ENCODE measurements at places on chromosomes 1 and 21. TPM values are rescaled to one million over a fixed set of nuclear protein-coding genes. Genes with fewer than 3 reads are reported as not detected.

Gene PIGP
- total RNA-seq = 24.3 TPM

Gene MFSD2A
- 19.3 TPM for total RNA-seq

Gene PTPN7
- 200 TPM for total RNA-seq

Gene GRIK1
- not detected for total RNA-seq

Gene TNFRSF25
- total RNA-seq = 55.8 TPM

Gene COL9A2
- total RNA-seq = 4.3 TPM

Gene XPR1
- 14.4 TPM for total RNA-seq

Gene MIER1
- 39.8 TPM for total RNA-seq

Gene SLC16A4
- total RNA-seq = 0.51 TPM

Gene CGN
- 1.7 TPM for total RNA-seq

Gene GJB3
- not detected for total RNA-seq

Gene OR2T33
- not detected for total RNA-seq

Gene IL19
- total RNA-seq = not detected

GRCh38 chr1:206460836-206461426 lies 9.3 kb upstream of the IKBKE start:
- no peak for DNase-seq

DNA sequence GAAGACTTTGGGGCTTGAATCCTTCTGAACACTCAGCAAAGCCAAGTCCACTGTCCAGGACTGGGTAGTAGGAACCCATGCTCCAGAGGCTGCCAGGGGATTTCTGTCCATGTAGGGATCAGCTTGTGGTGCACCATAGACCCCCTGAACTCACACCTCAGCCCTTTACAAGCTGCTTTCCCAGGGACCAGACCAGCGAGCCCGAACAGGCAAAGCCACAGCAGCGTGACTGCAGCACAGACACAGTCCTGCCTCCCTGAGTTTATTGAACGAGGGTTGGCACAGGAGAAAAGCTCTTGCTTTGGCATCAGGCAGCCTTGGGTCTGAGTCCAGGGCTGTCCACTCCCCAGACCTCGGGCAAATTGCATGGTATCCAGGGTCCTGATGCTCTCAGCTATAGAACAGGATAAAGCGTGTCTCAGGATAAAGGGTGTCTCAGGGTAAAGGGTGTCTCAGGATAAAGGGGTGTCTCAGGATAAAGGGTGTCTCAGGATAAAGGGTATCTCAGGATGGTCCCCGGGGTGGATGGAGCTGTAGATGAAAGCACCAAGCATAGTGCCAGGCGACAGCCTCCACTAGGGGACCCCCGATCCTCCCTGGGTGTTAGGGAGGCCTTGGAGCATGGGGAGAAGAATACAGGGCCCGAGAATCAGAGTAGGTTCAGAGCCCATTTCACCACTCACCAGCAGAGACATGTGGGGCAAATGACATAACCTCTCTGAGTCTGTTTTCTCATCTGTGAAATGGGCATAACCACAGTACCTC lies 648.8 kb downstream of the NPHP4 start:
- no peak for DNase-seq

DNA sequence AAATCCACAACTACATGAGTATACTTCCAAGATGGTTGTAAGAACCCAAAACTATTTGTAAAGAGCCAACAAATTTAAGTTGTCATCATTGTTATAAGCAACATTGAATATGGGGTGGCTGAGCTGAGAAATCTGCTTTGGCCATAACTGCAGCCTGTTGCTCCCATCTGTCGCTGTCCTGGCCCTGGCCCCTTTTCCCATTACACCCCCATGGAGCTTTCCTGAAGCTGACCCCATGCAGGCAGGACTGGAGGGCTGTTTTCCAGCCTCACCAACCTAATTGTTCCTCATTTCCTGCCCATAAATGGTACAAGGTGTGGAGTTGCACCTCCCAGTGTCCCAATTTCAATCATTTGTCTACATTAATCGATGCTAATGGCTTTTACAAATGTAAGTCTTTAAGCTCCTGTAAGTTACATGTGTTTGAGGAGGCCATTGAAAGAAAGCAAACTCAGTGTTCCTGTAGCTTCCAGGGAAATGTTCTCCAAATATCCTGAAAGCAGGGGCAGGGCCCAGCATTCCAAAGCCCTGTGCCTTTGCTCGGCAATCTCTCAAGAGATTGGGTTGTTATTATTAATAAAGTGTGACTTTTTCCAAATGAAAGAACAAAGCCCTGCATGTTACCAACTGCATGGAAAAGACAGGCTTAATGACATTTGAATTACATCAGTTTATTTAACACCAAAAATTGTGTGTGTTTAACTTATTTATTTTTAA lies 545.9 kb downstream of the PLPP3 start:
- no peak for DNase-seq

DNA sequence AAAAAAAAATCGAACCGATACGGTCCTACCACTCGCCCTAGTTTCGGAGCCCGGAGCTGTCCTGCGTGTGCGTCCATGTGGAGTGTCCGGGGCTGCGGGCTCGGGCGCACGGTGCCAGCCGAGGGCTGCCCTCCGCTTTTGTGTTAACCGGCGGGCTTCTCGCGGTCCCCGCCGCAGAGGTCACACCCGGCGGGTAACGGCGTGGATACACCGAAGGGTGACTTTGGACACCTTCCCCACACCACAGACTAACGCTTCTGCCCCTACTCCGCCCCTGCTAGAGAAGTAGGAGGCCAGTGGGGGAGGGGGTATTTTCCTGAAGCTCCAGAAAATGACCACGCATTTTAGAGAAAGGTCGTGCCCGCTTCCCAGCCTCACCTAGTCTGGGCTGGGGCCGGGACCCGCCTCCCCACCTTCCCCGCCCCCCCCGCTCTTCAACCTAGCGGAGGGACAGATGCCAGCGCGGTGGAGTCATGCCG lies 609 bp upstream of the ATF3 start:
- DNase-seq = no peak

GRCh38 chr21:35831230-35831629 lies 229.1 kb downstream of the SETD4 start:
- DNase-seq = no peak

DNA sequence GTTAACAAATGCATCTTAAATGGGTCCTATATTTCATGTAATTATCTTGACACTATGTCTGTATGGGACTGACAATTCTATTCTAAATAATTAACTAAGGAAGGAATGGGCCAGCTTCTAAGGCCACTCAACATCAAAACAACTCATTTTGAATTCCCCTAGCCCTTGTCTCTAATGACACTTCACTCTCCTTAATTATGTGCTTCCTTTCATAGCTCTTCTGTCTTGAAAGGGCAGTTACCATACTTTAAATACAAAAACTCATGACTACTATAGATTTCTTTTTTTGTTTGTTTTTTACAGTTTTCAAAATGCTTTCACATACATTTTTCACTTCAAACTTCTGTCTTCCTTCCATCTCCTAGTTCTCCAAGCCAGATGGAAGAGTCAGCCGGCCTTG lies 126.1 kb upstream of the CHODL start:
- no peak for DNase-seq

- peak; percentile 48 for DNase-seq
These were observed 2.0 kb downstream of the SLAMF7 start for GRCh38 chr1:160741092-160741501.

DNA sequence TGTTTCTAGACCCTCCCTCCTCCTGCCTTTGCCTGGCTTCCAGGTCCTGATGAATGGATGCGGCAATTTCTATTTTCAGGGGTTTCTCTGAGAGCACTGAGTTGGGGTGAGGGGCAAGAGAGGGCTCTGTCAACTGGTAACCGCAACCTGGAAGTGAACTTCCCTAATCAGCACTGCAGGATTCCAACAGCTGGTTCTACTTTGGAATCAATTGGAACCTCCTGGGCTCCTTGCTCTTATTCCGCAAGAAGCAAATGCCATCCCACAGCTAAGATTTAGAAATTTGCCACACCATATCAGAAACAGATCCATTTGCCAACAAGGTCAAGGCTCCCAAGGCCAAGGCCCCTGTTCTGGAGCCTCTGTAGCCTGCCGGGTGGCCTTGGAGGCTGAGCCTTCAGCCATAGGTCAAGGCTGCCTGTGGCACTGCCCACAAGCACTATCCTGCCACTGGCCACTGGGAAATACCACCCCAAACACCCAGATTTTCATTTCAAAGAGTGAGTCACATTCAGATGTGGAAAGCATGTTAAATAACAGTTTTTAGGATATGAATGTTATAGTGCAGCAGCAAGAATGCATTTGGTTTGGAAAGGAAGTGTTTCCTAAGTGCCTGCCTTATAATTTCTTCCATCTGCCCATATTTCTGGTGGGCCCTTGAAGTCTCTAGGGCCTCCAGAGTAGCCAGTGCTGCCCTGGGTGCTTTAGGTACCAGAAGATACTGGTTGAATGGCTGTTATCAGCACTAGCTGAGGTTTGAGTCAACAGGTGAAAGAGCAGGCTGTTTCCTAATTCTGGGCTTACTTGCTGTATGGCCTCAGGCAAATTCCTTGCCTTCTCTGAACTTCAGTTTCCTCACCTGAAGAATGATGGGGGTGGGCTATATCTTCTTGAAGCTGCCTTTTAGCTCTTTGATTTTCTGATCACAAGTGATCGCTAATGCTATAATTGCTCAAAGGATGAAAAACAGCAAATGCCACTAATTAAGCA lies 56.3 kb upstream of the JUN start:
- DNase-seq = no peak

DNA sequence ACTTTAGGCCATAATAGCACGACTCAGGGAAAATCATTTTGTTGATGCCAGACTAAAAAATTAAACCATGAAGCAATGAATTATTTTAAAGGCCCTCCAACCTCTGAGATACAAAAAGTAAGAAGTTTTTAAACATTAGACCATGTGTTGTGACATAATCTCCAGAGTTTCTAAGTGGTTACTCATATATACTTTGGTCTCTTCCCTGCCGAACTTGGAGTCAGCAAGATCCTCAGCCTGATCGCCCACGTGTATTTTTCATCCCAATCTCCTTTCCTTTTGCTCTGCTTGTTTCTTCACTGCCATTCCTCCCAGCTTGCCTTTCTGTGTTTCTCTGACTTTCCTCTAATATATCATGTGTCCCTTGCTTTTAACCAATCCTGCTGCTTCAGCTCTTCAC lies 3.8 kb downstream of the ARV1 start:
- no peak for DNase-seq

GRCh38 chr1:224433041-224433691 lies 1.4 kb downstream of the WDR26 start:
- peak; percentile 42 for DNase-seq

- no peak for DNase-seq
These were observed 42.9 kb downstream of the USP25 start for GRCh38 chr21:15772654-15773053.

- DNase-seq = no peak
These were observed 39.8 kb upstream of the ZBTB18 start for GRCh38 chr1:244011271-244011670.

- no peak for DNase-seq
These were observed 138.4 kb upstream of the VAMP3 start for GRCh38 chr1:7632681-7633080.

- no peak for DNase-seq
These were observed 194.2 kb upstream of the JUN start for GRCh38 chr1:58978096-58978495.

DNA sequence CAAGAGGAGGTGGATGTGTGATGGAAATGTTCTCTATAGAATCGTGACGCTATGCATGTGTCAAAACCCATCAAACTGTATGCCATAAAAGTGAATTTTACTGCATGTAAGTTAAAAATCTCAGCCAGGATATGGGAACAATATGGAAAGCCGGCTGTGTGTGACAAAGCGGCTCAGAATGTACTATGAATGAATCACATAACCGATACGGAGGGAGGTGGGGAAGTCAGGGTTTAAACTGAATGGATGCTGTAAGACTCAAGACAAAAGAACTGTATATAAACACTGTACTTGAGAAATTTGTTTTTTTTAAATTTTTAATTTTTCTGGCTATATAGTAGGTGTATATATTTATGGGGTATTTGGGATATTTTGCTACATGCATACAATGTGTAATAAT lies 111.6 kb upstream of the PDE4B start:
- DNase-seq = no peak

GRCh38 chr1:167737169-167737568 lies 15.4 kb downstream of the MPZL1 start:
- no peak for DNase-seq

DNA sequence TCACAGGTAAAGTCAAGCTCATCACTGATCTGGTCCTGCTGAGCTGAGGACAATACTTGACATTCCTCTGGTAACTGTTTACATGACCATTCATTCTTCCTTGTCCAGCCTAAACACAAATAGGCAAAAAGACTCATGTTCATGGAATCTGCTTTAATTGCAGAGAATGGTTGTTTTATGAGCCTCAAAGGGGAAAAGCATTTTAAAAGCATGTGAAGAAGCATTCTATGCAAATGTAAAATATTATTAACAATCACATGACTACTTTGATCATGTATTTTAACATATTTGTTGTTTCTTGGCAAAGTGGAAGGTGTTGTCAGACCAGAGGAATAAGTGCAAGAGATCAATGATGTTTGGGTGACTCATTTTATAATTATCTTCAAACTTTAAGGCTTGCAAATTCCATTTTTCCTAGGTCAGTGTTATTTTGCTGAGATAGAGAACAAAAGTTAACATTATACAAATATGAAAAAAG lies 133.7 kb downstream of the RUNX1 start:
- no peak for DNase-seq

DNA sequence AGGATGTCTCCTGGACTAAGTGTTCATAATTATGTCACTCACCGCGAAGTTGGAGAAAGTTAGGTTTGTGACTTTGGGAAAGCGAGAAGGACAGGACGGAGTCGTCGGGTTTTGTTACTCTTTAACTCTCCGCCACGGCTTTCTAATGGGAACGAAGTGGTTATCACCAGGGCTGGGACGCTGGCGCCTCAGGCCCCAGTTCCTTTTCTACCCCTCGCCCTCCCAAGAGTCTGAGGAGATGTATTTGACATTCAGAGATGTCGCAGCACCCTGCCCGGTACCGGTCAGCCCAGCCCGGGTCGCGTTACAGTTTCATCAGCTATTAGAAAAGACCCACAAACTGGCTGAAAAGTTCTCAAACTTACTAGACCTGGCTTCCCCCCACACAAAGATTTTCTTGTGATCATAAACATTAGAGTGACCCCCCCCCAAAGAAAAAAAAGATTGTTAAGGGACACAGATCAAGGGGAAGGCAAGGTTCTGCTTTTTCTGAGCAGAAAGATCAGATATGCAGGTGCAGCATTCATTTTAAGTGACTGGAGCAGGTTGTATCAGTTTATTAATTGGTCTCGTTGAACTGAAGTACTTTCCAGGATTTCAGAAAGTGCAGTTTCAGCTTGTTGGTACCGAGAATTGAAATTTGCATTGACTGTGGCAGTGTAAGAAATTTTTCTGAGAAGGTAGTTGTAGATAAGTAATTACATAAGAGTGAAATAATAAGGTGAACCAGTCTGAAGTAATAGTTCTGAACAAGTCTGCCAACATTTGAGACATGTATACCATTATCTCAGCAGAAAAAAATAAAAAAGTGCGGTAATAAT lies 859 bp upstream of the ZBTB18 start:
- DNase-seq = peak; percentile 9

Data from activated CD8-positive, alpha-beta T cell treated with anti-CD3 and anti-CD28 coated beads for 36 hours (primary cell).